ENCODE measurements at places on chromosomes 6 and 20.

- DNase-seq = peak; percentile 33
Observed at GRCh38 chr6:26223228-26223627, 136.0 kb downstream of the HFE start.

DNA sequence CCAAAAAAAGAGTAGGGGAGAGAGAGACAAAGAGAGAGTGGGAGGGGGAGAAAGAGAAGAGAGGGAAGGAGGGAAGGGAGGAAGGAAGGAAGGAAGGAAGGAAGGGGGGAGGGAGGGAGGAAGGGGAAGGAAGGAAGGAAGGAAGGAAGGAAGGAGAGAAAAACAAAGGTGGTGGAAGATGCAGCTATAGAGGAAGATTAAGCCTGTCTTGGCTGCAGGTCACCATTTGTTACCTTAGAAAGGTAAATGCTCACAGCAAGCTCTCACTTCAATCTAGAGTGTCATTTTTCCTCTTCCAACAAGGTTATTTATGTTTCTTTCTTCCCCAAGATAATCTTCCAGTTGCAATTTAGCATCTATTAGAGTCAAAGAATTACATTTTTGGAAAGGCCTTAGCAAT is 284.0 kb downstream of the PHACTR1 start:
- DNase-seq = no peak

DNA sequence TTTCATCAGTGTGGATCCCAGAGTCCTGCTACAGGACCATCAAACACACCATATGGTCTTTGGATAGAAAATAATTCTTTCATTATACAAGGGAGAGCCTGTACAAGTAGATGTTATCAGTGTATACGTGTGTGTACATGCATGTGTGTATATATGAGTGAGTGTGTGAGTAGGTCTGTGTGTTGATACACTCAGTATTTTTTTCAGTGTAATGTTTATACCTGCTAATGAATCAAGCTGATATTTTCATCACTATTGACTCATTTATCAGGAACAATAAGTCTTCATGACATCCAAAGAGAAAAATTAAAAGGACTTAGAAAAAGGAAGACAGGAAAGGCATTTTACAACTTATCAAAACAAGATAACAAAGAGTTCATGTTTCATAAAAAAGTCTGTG is 66.5 kb downstream of the EPM2A start:
- no peak for DNase-seq

GRCh38 chr20:6966721-6967120 is 199.2 kb downstream of the BMP2 start:
- DNase-seq = no peak

GRCh38 chr6:167826230-167826895 is 348 bp upstream of the AFDN start:
- peak; percentile 38 for DNase-seq

- DNase-seq = peak; percentile 35
Observed at GRCh38 chr6:2209226-2209809, 36.1 kb downstream of the GMDS start.

- DNase-seq = no peak
Observed at GRCh38 chr6:136647363-136647852, 97.2 kb upstream of the MAP7 start.

GRCh38 chr20:13665709-13666395 is 27.1 kb upstream of the TASP1 start:
- DNase-seq = no peak

- no peak for DNase-seq
Observed at GRCh38 chr6:25899123-25899522, 25.1 kb upstream of the SLC17A3 start.

GRCh38 chr6:49933526-49933925 is 30.4 kb downstream of the DEFB114 start:
- no peak for DNase-seq

- DNase-seq = no peak
Observed at GRCh38 chr6:21201637-21202350, 391.8 kb upstream of the SOX4 start.
